ENCODE measurements at places on chromosomes 1 and 21.

GRCh38 chr1:240732390-240732789, 120.4 kb upstream of the GREM2 start:
- peak; percentile 79 for DNase-seq

GRCh38 chr21:41102281-41102680, 65.7 kb upstream of the BACE2 start:
- no peak for DNase-seq

DNA sequence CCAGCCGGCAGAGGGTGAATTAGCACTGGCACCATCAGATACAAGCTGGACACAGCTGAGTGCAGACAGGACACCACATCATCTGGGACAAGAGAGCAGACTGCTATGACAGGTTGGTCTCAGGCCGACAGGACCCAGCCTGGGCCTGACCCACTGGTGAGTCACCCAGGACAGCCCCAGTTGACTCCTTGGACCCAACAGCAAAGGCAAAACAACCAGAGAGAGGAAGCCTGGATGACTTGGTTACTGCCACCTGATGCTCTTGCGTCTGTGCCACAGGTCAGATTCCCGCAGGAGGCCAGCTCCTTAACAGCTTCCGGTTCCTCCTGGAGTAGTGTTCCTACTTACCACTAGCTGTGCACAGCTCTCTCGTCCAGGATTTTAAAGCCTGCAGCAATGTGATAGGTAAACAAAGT, 18.5 kb downstream of the CCN1 start:
- no peak for DNase-seq

DNA sequence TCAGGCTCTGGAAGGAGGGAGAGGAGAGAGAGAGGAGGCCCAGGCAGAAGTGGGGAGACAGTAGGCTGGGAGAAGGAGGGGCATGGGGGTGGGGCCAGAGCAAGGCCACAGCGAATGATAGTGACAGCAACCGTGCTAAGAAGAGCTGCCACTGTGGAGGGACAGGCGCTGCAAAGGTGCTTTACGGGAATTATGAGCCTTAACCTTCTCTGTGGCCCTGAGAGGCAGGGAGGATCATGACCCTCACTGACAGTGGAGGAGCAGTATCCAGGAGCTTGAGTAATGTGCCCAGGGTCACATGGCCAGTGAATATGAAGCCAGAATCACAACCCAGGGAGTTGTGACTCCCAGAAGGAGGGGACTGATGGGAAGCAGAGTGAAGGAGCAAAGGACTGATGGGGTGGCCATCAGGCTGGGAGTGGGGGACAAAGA, 53.4 kb upstream of the RPL11 start:
- DNase-seq = no peak

- DNase-seq = no peak
These were observed 13.3 kb upstream of the POFUT2 start for GRCh38 chr21:45300786-45301520.

GRCh38 chr1:209900734-209901133, 37.3 kb upstream of the SYT14 start:
- no peak for DNase-seq

GRCh38 chr1:3899754-3900149, 320 bp downstream of the C1orf174 start:
- DNase-seq = no peak

DNA sequence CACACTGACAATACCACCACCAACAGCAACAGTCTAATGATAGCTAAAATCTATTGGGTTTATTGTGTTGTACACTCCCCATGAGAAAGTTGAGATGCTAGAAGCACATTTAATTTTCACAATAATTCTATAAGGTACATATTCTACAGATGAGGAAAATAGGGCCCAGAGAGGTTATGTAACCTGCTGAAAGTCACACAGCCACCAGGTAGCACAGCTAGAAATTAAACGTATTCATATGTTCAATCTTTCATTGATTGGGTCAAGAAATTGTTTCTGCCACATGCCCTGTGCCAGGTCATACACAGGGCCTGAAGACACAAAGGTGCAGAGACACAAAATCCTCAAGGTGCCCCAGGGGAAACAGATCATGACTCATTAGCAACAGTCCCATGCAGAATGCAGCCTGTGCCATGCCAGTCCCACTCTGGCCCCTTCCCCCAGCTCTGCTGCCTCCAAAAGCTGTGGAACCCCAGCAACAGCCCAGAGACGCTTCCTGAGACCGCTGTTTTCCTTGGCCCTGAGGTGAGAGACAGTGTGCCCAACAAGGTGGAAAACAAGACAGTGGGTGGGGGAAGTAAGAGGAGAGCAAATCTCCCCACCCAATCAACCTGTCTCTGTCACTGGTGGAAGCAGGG, 32.1 kb downstream of the GJA4 start:
- DNase-seq = no peak

DNA sequence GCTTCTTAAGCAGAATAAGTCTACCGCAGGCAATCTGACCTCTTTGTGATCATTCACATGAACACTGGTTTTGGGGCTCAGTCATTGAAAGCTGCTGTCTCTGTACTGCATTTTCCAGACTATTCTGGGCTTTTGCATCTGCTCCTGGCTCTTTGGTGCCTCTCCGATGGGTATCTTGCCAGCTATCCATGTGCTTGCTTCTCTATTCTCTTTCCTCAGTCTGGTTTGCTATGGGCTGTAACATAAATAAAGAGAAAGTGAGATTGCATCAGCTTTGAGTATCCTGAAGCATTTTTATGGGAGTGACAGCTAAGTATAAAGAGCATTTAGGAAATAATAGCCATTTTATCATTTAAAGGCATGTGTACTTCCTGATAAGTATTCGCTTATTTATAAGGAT, 70.7 kb downstream of the C1orf21 start:
- no peak for DNase-seq

GRCh38 chr1:26364956-26365355, 7.6 kb downstream of the ZNF683 start:
- DNase-seq = no peak

DNA sequence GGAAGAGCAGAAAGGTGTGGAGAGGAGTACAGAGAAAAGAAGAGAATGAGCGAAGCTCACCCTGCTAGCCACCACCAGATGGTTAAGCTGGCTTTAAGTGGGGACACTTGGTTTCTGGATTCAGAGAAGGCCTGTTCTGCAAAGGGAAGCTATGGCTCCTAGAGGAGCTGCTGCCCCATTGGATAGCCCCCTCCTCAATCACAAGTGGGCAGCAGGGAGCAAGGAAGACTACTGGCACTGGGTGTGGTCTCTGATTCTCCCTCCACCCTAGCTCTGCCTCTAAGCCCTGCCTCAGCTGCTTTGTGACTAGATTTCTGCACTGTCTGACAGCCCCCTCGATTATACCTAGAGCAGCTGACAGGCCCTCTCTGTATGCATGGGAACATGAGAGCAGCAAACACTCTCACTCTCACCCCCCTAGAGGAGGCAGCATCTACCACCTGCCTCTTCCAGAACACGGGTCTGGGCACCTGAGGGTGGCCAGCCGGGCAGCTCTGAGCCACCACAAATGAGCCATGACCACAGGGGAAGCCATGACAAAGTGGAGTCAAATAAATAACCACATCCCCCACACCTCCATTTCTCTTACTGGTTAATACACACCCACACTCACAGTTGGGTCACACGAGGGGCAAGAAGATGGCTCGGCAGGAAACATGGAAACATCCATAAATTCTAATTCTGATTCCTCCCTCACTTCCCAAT, 13.6 kb downstream of the PLEKHA6 start:
- no peak for DNase-seq

GRCh38 chr1:184890539-184890973, 83.8 kb downstream of the NIBAN1 start:
- peak; percentile 27 for DNase-seq

DNA sequence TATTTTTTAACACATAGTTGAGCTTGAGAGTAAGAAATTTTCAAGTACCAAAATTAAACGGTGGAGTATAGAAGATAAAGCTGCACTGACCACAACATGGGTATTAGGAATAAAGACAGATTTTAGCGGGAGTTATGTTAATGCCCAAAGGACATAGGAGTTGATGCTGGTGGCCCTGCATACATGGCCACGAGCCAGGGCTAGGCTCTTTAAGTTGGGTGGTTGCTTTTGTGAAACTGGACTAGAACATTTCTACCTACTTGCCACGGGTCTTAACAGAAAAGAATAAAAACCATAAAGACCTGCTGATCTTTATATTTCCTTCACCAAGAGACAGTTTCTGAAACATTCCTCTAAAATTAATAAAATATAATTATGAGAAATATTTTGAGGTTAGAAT, 14.9 kb downstream of the EDEM3 start:
- DNase-seq = no peak

DNA sequence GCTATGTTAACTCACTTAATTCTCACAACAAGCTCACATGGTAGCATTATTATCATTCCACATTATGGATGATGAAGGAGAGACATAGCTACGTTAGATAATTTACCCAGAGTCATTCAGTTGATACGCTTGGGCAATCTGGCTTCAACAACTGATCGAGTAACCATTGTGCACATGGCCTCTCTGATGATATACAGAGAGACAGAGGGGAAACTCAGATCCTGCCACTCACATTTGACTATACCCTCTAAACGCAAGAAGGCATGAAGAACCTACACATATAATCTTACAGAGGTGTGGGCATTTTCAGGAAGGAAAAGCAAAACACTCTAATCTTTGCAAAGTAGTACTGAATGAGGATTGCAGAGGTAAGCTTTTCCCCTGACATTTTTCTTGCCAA, 360.1 kb downstream of the BARHL2 start:
- no peak for DNase-seq

- DNase-seq = no peak
These were observed 65.4 kb downstream of the RPE65 start for GRCh38 chr1:68384321-68384813.

- no peak for DNase-seq
These were observed 20.6 kb upstream of the MYCL start for GRCh38 chr1:39922251-39922688.

GRCh38 chr1:87942165-87942564, 613.5 kb downstream of the LMO4 start:
- DNase-seq = no peak

DNA sequence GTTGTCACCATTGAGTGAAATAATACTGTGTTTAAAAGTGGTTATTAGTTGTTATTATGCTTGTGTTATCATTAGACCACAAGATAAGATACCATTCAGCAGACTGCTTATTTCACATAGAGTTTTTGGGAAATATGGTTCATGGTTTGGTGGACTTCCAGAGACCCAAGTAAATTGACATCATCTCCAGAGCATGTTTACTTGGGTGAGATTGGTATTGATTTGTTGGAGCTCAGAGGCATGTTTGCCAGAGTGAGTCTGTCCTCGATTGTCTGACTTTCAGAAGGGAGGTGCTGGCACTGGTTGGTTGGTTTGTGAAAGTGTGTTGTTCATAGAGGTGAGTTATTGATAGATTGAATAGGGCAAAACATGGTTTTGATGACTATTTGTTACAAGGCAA, 291.4 kb downstream of the TGFB2 start:
- no peak for DNase-seq

- no peak for DNase-seq
These were observed 76.3 kb downstream of the RD3 start for GRCh38 chr1:211415700-211416099.

GRCh38 chr1:18118078-18118477, 10.5 kb downstream of the IGSF21 start:
- DNase-seq = no peak

GRCh38 chr1:109923131-109923945, 12.7 kb downstream of the CSF1 start:
- DNase-seq = peak; percentile 61

DNA sequence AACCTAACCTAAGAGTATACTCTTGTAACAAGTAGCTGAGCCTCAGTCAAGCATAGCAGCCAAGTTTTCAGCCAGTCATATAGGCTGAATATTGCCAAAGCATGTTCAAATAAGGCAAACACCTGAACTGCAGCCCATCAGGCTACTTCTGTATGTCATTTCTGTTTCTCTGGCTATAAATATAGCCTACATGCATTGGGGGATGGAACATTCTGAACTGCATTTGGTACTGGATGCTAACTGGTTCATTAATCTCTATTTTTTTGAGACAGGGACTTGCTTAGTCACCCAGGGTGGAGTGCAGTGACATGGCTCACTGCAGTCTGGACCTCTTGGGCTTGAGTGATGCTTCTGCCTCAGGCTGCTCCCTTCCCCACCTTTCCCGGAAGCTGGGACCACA, 37.3 kb downstream of the MAST2 start:
- no peak for DNase-seq

DNA sequence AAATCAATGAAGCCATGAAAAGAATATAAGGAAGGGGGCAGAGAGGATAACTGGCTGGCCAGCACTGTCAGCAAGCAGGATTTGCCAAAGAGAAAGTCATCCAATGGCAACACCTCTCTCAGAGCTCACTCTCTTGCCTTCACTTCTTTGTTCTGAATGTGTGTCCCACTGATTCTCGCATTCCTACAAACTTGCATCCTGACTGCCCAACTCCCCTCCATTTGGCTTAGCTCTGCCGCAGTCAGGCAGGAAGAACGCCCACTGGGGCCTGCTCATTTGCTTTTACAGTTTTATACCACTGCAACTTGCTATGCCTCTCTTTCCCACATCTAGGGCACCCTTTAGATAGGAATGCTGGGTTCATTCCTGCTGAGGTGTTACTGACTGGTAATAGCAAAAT, 364.2 kb upstream of the ST6GALNAC5 start:
- no peak for DNase-seq

DNA sequence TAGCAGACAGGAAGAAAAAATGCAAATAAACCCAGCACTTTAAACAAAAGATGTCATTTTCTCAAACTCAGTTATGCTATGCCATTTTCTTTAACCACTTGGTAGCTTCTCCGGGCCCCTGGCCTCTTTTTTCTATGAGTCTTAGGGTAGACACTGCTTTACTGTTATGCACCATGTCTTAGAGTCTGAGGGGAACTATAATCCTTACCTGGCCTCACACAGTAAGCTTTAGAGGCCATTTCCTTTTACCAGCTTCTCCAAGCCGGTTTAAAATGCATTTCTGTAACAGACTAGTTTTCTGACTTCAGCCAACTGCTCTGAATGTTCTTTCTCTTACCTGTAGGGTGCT, 73.7 kb upstream of the EDEM3 start:
- no peak for DNase-seq

- DNase-seq = no peak
These were observed 29.4 kb upstream of the SLC19A1 start for GRCh38 chr21:45571641-45572040.

DNA sequence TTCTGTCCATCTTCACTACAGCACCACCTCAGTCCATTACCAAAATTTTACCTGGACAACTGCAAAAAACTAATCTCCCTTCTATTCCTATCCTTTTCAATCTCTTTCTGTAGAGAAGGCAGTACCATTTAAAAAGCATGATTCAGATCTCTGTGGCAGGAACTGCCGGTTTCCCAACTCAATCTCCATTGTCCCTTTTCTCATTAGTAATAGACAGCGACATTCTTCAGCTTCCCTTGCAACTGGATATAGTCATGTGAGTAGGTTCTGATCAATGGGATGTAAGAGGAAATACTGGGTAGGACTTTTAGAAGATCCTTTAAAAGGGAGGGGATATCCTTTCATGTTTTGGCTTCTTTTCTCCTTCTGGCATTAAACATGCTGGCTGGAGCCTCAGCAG, 74.9 kb downstream of the ADCY10 start:
- no peak for DNase-seq

DNA sequence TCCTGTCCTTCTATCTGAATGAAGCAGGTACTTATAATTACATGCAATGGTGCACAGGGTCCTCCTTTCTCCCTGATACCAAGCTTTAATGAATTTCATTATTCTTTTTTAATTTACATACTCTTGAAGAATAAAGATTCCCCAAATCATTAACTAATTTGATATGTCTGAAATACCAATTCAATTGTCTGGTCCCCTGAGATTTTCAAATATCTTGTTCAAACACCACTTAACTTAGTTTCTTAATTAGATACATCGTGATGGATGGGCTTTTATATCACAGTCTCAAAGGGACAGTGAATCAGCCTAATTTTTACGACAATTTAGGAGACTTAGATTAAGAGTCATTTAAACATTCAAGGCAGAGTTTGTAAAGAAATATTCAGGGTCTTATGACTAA, 1054.6 kb downstream of the PLA2G4A start:
- DNase-seq = no peak

Measured in NCI-H1694 (cell line).